ENCODE measurements at places on chromosomes 16 and 17.

- DNase-seq = no peak
Observed at GRCh38 chr17:46977348-46977747, 1.7 kb downstream of the RPRML start.

GRCh38 chr17:72661116-72661944 is 431.2 kb downstream of the SLC39A11 start:
- DNase-seq = no peak

DNA sequence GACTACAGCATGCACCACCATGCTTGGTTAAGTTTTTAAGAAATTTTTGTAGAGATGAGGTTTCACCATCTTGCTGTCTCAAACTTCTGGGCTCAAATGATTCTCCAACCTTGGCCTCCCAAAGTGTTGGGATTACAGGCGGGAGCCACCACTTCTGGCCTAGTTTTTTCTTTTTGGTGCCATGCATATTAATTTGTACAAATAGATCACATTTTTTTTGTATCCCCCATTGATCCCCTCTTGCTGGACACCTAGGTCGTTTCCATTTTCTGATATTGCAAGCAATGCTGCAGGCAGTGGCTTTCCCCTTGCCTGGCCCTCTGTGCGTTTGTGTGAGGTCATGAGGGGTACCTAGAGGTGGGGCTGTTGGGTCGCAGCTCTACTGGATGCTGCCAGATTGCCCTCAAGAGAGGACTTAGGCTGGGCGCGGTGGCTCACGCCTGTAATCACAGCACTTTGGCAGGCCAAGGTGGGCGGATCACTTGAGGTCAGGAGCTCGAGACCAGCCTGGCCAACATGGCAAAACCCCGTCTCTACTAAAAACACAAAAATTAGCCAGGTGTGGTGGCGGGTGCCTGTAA is 23.8 kb downstream of the RAP1GAP2 start:
- no peak for DNase-seq

DNA sequence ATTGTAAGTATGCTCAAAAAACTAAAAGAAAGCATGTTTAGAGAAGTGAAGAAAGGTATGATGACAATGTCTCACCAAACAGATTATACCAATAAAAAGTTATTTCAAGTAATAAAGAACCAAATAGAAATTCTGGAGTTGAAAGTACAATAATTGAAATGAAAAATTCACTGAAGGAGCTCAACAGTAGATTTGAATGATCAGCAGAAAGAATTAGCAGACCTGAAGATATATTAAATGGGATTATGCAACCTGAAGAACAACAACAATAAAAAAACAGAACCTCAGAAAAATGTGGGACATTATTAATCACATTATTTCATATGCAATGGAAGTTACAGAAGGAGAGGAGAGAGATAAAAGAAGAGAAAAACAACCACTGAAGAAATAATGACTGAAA is 57.6 kb downstream of the ABCA8 start:
- no peak for DNase-seq
